ENCODE measurements at places on chromosomes 2 and 18.

- DNase-seq: no peak
Observed at GRCh38 chr2:238855891-238856580, 8.2 kb downstream of the TWIST2 start.

DNA sequence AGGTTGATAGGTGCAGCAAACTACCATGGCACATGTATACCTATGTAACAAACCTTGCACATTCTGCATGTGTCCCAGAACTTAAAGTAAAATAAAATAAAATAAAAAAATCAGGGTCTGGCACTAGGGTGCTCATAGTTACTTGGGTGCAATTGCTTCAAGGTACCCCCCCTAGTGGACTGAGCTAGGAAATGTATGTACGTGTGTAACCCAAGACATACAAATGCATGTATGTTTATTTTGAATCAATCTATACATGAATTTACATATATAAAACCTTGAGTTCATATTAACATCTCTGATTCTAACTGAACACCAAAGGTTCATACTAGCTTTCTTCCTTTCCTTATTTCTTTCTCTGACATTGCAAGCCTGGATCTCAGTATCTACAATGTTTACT, 51.5 kb downstream of the USP37 start:
- no peak for DNase-seq

GRCh38 chr2:141381946-141382345, 748.9 kb downstream of the LRP1B start:
- no peak for DNase-seq

GRCh38 chr2:30716123-30716900, 90.9 kb downstream of the CAPN13 start:
- DNase-seq: no peak

DNA sequence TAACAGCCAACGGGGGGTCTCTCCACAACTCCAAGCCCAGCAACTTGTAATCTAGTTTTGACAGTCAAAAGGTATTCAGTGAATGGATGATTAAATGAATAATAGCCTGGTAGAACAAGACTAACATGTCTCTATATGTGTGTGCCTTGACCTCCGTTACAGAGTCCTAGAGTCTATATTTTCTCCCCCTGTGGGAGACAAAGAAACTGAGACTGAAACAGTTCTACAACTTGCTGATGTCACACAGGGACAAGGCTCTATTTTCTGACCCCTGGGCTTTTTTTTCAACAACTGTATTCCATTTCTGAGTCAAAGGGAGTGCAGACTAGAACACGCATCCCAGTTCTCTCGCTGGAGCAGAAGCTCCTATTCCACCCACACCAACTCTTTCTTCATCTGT, 223.6 kb upstream of the AGAP1 start:
- no peak for DNase-seq

- DNase-seq: no peak
Observed at GRCh38 chr2:105177008-105177407, 64.5 kb upstream of the GPR45 start.

GRCh38 chr2:235636546-235636945, 142.7 kb downstream of the AGAP1 start:
- DNase-seq: no peak

- no peak for DNase-seq
Observed at GRCh38 chr18:3655254-3656050, 205.5 kb downstream of the TGIF1 start.

DNA sequence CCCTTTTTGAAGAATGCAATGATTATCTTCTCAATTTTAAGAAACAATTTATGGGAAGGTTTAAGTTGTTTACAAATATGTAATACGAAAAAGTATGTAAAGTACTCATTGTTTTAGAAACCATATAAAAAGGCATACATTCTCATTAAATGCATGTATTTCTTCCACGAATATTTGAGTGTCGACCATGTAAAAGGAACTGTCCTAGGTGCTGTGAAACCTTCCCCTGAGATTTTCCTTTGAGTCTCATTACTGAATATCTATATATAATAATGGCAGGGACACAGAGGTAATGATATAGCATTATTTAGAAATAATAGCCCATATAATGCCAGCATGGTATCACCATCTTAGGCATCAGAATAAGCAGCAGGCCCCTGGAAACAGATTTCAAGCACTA, 239.3 kb downstream of the ERBB4 start:
- no peak for DNase-seq

- no peak for DNase-seq
Observed at GRCh38 chr2:216635171-216635570, 2.0 kb downstream of the IGFBP2 start.

DNA sequence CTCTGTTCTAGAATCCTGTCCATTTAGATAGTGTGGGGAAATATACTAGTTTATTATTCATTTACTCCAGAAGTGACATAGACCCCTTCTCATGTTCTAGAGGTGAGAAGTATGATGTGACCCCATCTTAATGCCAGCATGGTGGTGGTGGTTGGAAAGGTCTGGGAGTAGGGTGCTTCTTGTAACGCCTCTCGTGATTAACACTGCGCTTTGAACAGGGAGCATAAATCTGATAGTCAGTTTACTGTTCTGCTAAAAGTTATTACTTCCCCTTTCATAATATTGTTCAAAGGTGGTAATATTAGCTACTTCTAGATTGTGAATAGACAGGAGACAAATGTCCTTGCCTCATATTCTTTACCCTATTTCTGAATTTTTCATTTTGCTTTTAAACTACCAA, 35.6 kb downstream of the EHBP1 start:
- DNase-seq: no peak

GRCh38 chr18:35525795-35526494, 28.2 kb upstream of the INO80C start:
- DNase-seq: no peak

Data from activated gamma-delta T cell treated with Interleukin-2 at 50 U/mL for 16 hours (primary cell).